Anterior cingulate cortex (tissue), 58 donors: ENCODE measurements at places on chromosomes 3 and 15.

GRCh38 chr15:81752546-81752942 lies 293.3 kb downstream of the MEX3B start:
- DNase-seq = peak; percentile 59

DNA sequence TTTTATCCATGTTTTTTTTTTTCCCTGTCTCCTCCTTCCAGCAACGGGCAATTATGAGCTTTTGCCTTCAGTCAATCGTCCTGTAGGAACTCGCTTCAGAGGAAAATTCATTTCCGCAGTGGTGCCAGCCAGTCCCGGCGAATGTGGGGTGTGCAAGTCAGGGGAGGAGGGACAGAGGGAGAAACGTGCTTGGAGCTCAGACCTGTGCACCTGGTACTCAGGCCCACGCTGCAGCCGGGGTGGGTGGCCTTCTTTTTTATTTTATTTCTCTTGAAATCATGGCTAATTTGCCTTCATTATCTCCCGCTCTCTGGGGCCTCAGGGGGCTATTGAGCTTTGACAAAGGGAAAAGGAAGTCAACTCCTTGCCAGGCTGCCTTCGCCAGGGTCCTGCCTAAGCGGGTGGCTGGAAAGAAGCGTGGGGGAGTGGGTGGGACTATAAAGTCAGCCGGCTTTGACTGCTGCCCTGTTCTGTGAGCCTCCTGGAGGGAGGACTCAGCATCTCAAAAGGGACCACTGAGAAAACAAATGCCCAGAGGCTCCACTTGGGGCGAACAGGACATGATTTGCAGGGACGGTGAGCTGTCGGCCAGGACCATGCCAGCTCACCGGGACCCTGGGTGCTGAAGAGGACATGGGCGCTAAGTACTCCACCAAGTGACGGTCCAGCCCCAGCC lies 5.5 kb downstream of the GRIP2 start:
- DNase-seq = no peak

DNA sequence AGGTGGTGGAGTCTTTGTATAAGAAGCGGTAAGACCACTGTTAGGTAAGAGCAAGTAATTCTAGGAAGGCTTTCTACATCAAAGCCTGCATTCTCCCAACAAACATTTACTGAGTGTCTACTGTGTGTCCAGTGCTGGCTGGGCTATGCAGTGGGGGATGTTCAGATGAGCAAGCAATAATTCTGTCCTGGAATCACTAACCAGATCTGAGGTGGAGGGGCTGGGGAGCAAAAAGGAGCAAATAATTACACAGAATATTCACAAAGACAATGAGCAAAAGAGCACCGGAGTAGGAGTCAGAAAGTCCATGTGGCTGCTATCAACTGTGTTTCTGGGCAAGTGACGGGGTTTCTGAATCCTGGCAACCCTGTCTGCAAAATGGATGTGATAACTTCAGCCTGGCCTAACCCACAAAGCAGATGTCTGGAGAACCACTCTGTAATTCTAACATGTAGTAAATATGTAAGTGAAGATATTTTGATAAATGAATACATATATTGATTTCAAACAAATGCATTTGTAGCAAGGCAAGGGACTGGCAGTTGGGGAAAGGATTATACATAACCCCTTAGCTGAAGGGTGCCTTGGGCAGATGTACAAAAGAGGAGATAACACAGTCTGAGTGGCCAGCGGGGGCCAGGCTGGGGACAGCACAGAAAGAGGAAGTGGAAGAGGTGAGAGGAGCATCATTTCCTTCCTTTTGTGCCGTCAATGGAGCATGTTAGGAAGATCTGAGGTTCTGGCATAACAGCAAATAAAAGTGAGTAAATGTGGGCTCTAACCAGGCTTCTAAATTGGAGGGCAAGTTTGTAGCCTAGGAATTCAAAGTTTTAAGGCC lies 28.8 kb downstream of the CYP8B1 start:
- no peak for DNase-seq

DNA sequence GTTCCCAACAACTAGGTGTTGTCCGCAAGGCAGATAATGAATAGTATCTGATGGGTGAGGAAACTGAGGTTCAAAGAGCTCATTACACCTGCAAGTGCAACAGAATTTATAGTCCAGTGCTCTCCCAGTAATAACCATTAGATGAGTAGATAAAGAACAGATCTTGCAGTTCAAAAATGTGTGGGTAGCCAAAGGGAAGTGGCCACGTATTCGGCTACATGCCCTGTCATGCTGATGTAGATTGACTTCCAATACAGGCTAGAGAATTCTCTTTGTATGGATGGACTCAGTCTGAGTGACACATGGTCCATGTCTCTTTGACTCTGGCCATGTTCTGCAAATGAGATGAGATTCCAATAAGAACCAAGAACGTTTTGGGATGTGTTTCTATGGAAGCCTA lies 187.9 kb upstream of the LPP start:
- no peak for DNase-seq

DNA sequence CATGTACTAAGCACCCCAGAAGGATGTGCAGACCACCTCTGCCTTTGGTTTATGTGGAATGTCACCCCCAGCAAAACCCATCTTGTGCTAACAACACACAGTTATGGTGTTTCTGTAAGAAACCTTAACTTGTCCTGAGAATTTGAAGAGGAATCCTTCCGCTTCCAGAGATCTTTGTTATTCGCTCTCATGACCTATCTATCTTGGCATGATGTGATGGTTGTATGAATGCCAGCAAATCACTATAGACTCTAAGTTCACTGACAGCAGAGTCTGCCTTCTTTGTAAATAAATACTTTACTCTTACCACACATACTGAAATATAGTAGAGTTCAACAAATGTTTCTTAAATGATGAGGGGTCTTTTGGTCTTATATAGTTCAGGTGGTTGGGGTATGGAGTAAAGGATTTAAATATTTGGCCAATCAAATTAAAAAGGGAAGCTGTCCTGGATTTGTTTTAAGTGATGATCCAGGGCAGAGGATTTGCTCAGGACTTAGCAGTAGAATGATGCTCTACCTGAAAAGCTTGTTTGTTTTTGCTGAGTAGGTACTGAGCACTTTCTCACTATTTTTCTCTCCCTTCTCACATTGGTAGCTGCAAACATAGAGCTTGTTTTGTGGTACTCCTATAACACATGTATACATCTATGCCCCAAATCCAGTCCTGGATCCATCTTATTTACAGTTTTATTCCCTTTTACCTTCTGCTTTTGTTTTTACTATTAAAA lies 27.9 kb upstream of the RTP1 start:
- no peak for DNase-seq
